SW480 (cell line): ENCODE measurements at places on chromosomes 1 and 21.

- no peak for DNase-seq
These were observed 220.6 kb downstream of the CHRM3 start for GRCh38 chr1:239606850-239607400.

DNA sequence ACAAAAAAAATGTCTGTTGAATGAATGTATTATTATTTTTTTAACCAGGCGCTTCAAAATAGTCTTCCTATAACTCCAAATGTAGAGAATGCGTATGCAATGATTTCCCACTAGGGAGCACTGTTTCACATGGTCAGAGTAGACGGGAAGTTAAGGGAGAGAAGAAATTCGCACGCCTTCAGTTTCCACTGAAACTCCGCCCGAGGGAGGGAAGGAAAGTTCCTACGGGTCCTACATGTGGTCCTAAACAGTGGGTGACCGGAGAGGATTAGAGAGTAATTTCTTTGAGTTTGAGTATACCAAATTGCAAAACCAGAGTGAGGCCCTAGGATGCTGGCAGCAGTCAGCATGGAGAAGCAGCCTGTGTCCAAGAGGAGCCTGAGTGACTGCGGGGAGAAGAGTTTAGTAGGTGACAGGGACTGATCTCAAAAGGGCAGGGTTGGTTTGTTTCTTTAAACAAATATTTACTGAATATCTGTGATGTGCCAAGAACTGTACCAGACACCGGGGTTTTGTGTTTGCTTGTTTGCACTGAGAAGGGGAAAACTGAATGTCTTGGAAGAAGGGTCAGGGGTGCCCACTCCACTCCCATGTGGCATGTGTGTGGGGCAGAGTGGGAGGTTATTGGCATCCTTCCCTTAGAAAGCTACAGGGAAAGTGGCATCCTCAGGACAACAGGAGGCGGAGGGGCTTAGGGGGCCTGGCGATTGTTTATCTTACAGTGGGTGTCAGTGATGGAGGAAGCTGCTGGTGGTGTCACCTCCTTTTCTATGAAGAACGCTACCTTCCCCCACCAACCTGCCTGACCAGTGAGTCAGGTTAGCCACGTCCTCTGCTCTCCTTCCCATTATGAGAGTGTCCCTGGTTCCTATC, 22.8 kb downstream of the RNU5D-1 start:
- no peak for DNase-seq

- no peak for DNase-seq
These were observed 31.9 kb upstream of the SARS1 start for GRCh38 chr1:109181807-109182163.

DNA sequence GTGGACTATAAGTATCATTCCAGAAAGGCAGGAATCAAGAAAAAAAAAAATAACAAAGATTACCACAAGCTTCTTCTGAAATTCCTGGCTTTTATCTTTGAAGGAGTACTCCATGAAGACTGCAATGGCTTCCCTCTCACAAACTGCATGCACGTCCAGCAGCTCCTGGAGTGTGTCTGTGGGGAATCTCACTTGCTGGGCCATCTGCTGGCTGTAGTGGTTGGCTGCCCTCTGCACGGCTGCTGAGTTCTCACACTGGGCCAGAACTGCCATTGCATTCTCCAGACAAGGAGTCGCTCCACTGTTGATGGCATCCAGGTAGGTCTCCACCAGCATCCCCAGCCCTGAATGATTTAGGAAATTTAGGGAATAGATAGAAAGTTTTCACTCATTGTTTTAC, 23.3 kb upstream of the GBP2 start:
- no peak for DNase-seq

DNA sequence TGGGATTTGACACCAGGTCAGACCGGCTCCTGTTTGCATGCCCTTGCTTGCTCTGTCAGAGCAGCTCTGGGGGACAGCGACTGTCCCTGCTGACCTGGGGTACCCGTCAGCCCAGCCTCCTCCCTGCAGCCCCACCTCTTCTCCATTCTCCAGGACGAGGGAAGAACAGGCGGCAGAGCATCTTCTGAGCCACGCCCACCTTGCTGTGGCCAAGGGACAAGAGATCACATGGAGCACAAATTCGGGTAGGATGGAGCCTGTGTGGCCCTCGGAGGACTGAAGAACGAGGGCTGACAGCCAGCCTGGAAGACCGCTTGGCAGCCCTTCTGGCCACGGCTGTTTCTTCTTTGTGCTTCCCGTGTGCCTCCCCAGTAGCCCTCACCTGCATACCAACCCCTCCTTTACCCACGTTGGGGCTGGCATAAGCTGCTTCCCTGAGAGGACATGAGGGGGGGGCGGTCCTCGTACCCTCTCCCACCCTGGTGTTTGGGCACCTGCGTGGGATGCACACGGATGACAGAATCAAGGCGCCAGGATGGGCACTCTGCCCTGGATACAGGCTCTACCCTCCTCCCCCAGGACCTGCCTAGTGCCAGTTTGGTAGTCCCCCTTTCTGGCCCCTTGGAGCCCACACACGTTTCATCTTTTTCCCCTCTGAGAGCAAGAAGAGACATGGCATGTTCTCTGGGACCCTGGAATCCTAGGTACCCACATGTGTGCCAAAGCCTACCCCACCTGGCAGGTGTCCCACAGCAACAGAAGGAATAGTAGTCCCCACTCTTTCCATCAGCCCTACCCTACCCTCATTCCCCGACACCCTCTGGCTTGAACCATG, 26.9 kb downstream of the CDK18 start:
- no peak for DNase-seq

- DNase-seq: no peak
These were observed 79.6 kb downstream of the UCHL5 start for GRCh38 chr1:192979542-192979941.

- DNase-seq: no peak
These were observed 233.1 kb upstream of the VAMP3 start for GRCh38 chr1:7538033-7538432.

- DNase-seq: no peak
These were observed 41.0 kb upstream of the F3 start for GRCh38 chr1:94582565-94582964.

DNA sequence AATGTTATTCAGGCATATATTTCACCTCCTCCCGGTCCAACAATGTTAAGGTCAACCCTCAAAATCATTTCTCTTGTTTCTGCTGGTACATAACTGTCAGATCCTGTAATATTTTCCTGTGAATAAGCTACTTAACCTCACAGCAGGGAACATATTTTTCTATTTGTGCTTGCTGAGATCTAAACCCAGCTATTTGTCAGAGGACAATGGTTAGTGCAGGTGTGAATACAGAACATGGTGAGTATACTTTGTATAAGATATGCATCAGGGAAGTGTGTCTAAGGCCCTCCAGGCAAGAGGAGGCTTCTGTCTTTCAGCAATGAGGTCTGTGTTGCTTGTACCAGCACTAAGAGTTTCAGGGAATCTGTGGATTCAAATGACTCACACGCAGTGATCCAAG, 970.6 kb downstream of the NCAM2 start:
- DNase-seq: no peak

GRCh38 chr1:910881-911721, 12.6 kb upstream of the SAMD11 start:
- DNase-seq: peak; percentile 72

GRCh38 chr1:19850214-19850613, 32.0 kb upstream of the OTUD3 start:
- no peak for DNase-seq

GRCh38 chr1:34267326-34267725, 90.6 kb downstream of the C1orf94 start:
- no peak for DNase-seq

DNA sequence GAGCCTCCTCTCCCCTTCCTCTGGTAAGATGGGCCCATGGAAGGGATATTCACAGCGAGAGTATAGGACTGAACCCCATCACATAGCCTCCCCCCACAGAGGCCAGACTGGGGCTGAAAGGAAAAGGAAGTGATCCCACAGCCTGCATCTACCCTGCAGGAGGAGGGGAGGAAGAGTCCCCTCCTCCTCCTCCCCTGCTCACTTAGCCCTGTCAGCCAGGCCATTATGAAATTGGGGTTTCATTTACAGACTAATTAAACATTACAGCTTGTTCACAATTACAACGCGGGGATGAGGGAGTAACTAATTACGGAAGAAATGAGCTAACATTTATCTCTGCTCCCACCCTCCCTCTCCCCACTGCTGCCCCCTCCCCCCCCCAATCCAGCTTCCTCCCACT, 25.4 kb downstream of the DMAP1 start:
- no peak for DNase-seq

- DNase-seq: no peak
These were observed 166.5 kb downstream of the TNR start for GRCh38 chr1:175576865-175577264.

- DNase-seq: peak; percentile 81
These were observed 797 bp upstream of the KCNJ9 start for GRCh38 chr1:160080381-160081100.

DNA sequence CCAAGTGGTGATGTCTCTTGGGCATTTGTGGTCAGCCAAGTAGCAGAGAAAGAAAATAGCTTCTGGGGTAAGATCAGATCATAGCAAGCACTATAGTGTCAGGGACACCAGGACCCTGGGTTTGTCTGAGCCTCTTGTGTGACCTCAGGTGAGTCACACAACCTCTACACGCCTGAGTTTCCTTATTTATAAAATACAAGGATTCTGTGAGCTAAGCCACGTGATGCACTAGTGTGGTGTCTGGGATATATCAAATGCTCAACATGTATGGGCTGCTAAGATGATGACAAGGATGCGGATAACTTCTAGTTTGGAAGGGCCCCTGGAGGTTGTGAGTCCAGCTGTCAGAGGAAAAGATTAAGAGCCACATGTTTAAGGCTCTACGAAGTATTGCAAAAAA, 24.5 kb upstream of the ZNF436 start:
- DNase-seq: no peak

GRCh38 chr1:157830887-157831286, 10.7 kb downstream of the CD5L start:
- DNase-seq: no peak

DNA sequence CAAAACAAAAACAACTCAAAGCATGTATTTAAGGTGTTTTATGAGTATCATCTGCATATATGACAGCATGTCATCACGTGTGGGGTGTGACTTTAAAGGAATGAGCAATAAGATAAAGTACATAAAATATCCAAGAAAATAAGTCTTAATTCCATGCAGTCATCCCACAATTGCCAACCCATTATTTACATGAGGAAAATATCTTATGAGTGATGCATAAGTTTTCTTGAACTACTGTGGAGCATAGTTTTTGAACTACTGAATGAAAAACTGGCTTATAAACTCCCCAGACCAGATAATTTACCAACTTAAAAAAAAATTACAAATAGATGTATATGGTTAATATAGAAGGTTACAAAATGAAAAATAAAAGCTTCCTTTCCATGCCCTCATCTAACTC, 29.7 kb upstream of the MTMR11 start:
- no peak for DNase-seq

GRCh38 chr21:36122977-36123376, 11.9 kb upstream of the CBR3 start:
- DNase-seq: peak; percentile 30

GRCh38 chr1:216749232-216749631, 26.0 kb upstream of the ESRRG start:
- DNase-seq: no peak
